ENCODE measurements at places on chromosomes 4 and X.

DNA sequence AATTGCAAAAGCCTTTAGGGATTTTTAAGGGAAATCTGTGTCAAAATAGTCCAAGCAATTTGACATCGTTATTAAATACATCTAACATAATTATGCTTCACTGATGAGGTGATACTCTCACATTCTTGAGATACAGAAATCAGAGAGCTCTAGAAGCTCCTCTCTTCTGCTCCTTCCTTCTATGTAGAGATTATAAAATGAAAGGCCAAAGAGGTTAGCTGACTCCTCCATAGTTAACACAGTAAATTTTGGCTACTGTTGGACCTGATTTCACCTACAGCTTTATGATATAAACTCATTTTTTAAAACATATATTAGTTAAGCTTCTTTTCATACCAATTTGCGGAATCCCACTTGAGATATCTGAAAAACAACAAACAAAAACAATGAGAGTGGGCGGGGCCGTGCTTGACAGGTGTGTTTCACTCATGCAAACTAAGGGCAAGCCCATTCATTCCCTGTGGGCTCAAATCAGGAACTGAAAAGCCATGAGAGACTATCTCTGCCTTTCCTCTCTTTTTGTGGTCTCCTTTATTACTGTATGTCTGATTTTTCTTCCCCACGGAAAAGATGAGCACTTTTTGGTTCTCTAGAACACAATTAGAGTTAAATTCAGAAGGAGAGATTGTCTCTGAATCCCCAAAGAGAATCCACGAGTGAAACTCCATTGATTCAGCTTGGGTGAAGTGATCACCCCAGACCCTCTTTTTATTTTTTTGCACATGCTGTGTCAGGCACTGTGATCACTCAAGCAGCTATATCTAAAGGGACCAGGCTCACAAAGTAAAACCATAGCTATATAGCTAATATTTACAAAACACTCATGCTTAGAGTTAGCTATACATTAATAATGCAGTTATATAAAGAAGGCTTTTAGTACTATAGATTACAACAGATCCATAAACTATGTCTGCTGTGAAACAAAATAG lies 566.3 kb downstream of the IL15 start:
- no peak for DNase-seq

GRCh38 chr4:24570172-24570571 lies 14.2 kb downstream of the DHX15 start:
- no peak for DNase-seq

DNA sequence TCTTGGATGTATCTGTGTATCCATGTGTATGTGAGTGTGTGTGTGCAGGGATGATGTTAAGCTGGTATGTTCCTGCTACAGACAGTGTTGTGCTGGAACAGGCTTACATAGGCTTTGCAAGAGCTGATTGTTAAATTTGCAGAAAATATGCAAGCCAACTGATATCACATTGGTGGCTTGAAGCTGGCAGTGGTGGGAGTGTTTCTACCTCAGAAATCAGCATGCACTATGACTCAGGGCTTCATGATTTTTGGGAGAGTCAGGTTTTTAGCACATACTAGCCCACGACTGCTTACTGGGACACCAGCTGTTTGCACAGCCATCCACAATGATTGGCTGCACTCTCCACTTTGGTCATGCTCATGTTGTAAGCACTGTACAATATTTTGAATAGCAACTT lies 261.8 kb downstream of the DHX15 start:
- no peak for DNase-seq

DNA sequence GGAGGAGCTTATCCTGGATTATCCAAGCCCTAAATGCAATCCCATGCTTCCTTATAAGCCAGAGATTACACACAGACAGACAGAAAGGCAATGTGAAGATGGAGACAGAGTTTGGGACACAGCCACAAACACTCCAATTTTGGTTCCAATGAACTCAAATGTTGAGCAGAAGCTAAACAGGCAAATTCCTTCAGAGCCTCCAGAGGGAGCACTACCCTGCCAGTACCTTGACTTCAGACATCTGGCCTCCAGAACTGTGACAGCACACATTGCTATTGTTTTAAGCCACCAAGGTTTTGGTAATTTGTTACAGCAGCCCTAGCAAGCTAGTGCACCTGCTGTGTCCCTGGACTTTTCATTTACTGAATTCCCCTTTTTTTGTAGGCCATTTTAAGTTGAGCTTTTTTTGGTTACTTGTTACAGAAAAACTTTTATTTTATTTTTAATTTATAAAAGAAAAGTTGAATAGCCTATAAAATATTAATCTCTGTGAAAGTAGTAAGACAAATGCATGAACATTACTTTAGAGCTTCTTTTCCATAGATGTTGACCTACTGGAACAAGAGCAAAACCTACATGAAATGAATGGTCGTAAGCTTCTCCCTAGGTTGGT lies 33.4 kb upstream of the SRD5A3 start:
- no peak for DNase-seq

DNA sequence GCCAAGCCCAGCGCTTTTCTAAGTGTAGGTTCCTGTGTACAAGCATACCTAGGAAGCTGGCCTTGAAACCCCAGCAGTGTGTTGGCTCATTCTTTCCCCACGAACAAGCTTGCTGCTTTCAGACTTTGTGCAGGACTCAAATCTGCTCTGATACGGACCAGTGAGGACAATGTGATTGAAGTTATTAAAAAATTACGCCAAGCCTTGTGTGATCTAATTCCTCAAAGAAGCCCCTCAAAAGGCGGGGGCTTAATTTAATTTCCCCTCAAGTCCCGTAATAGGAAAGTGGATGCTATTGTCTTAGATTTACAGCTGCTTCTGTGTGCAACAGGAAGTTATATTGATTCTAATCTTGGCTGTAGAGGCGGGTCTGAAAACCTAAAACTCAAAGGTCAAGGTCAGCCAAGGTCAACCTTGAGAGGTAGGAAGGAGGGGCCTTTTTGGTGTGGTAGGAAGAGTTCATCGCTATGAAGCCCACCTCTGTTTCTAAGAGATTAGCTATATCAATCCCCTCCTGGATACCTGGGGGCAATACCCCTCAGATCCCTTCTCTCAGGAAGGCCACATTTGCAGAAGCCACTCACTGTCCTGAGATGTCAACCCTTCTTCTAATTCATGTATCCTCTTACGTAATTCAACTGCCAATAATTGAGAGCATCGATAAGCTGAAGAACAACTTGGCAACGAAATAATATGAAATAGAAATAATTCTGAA lies 45.1 kb downstream of the TBC1D9 start:
- DNase-seq = no peak

- DNase-seq = no peak
These were observed 67.0 kb downstream of the TMEM156 start for GRCh38 chr4:38964942-38965775.

DNA sequence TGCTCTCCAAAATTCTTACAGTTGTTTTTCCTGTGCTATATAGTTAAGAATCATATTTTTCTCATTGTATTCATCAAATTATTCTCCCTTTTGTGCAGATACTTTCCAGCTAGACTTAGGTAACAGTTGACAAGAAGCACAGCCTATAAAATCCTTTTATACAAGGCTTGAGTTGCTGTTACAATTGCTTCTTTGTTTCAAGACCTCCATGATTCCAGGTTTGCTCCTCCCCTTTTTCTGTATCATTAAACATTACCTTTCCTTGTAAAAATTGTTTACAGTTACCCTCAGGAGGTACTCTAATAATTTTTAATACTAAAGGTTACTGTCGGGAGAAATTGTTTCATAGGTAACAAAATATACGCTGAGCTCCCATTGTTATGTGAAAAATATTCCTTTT lies 192.3 kb upstream of the GRID2 start:
- no peak for DNase-seq

- DNase-seq = no peak
These were observed 153.8 kb upstream of the GALNT7 start for GRCh38 chr4:173014836-173015235.
